ENCODE measurements at places on chromosomes 6 and 20. TPM values are rescaled to one million over a fixed set of nuclear protein-coding genes. Genes with fewer than 3 reads are reported as not detected.

DNA sequence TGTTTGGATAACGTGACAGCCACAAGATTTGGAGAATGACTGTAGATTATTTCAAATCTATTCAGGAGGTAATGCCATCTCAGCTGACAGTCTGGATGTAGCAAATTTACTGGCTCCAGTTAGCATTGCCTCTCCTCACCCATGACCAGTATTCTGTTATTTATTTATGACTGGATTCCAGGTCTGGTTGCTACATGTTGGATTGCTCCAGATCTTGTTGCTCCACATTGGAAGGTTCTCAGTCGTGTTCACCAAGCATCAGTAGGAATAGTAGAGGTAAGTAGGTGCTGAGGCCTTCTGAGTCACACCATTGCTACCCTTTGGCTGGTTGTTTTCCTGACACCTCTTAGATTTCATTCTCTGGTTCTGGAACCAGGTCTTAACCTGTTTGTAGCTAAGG is 69.5 kb upstream of the ELOVL5 start:
- DNase-seq = no peak

DNA sequence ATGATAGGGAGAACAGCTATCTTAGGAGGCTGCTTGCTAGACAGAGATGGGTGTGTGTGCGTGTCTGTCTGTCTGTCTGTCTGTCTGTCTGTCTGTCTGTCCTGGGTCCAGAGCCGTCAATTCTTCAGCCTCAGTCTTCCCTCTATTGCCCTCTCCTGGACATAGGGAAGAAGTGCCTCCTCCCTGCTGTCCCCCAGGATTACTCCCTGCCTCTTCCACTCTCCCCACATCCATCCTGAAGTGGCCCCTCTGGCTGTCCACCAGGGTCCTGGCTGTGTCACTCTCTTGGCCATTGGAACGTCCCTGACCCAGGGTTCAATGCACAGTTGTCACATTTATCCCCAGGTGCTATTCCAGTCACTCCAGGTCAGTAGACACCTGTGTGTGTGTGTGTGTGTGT is 10.2 kb downstream of the TREML2 start:
- DNase-seq = no peak

GRCh38 chr6:13733178-13733887 is 21.7 kb upstream of the RANBP9 start:
- peak; percentile 35 for DNase-seq

- no peak for DNase-seq
Observed at GRCh38 chr20:34710568-34710839, 6.4 kb downstream of the TP53INP2 start.

DNA sequence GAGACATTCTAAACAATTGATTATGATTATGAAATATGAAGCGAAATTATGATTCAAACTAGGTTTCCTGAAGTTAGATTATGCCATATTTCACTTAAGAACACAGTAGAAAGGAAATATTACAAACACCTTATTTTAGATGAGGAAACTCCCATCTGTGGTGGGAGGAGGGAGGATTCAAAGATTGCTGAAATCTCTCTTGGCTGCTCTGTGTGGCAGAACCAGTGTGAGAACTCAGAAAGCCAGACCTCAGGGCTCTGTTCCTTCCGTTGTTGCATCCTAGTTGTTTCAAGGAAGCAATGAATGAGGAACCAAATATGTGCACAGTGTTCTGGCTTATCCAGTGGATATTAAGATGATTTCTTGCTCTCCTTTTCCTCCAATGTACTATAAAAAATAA is 2.1 kb downstream of the TAAR5 start:
- no peak for DNase-seq

DNA sequence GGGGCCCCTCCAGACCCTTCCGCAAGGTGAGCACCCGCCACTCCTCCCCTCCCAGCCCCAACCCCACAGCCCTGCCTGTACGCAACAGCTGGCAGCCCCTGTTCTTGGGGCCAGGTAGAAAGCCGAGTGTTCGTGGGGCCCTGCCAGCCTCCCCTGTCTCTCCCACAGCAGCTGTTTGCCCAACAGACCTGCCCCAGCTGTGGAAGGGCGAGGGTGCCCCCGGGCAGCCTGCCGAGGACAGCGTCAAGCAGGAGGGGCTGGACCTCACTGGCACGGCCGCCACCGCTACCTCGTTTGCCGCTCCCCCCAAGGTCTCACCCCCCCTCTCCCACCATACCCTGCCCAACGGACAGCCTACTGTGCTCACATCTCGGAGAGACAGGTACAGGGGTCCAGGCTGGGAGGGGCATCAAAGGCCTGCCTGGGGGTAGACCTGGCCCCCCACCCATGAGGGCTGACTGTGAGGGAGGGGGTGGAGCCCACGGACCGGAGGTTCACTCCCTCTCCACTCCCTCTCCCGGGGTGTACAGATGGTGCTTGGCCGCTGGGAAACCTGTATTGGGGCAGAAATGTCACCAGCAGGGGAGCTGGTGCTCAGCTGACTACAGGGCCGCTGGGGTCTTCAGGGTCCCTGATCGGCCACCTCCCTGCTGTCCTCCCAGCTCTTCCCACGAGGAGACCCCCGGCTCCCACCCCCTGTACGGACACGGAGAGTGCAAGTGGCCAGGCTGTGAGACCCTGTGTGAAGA is 41.1 kb downstream of the FOXP4 start:
- DNase-seq = no peak

GRCh38 chr20:62461834-62462233 is 14.0 kb downstream of the GATA5 start:
- no peak for DNase-seq

GRCh38 chr20:10060226-10060625 is 25.4 kb downstream of the ANKEF1 start:
- DNase-seq = no peak

DNA sequence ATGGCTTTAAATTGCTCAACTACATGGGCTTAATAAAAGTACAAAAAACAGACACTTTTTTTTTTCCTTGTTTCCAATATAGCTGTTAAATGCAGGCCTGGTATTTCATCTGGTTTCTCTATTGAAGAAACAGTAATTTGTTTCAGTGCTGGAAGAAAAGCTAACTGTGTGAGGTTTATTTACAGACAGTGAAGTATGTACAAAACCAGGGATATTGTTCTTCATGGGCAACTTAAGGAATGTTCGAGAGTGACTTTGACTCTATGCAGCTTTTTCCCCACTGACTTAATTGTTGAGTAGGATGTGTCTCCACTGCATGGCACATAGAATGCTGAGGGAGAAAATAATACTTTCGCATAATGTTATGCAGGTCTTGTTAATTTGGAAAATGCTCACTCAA is 31.0 kb upstream of the PRL start:
- DNase-seq = no peak

- DNase-seq = no peak
Observed at GRCh38 chr20:38230957-38231526, 29.5 kb downstream of the KIAA1755 start.

Gene VIP
- 0.65 TPM for total RNA-seq

Gene COL12A1
- 0.60 TPM for total RNA-seq

Gene PACRG
- 0.20 TPM for total RNA-seq

Gene PTCRA
- not detected for total RNA-seq

Gene OR2J3
- not detected for total RNA-seq

Gene LPIN3
- total RNA-seq = 0.65 TPM

Gene EYS
- under 0.01 TPM for total RNA-seq

Gene IDH3B
- total RNA-seq = 95.5 TPM

Gene CD24
- total RNA-seq = under 0.01 TPM

Gene PLG
- not detected for total RNA-seq

Gene ZNF311
- 0.22 TPM for total RNA-seq

Gene GABRR1
- total RNA-seq = not detected

Gene ANGPT4
- not detected for total RNA-seq

Gene OPRM1
- total RNA-seq = not detected

Gene HLA-DRB1
- total RNA-seq = 1.5 TPM
